Activated CD4-positive, alpha-beta T cell treated with anti-CD3 and anti-CD28 coated beads, Interleukin-2, amount 10 ng/mL, durations not matched to agents 7 days and 5 days (primary cell): ENCODE measurements at places on chromosomes 16 and 17. TPM values are rescaled to one million over a fixed set of nuclear protein-coding genes. Genes with fewer than 3 reads are reported as not detected.

MT4 gene
- total RNA-seq, result not detected

TEN1 gene
- 12.5 TPM for total RNA-seq

TBC1D3K gene
- total RNA-seq, result not detected

TP53TG3C gene
- total RNA-seq, result not detected

TAC4 gene
- not detected for total RNA-seq

CCL2 gene
- total RNA-seq, result not detected

ATP2A1 gene
- total RNA-seq, result 1.3 TPM

LRRC75A gene
- total RNA-seq, result 2.0 TPM

ARL17A gene
- total RNA-seq, result 27.5 TPM

CHST4 gene
- not detected for total RNA-seq

BCAR1 gene
- total RNA-seq, result not detected

KCNG4 gene
- not detected for total RNA-seq

HSPB9 gene
- not detected for total RNA-seq

HS3ST2 gene
- total RNA-seq, result not detected

PPP1R27 gene
- not detected for total RNA-seq

TP53TG3F gene
- not detected for total RNA-seq

HOXB6 gene
- total RNA-seq, result not detected

ASB16 gene
- total RNA-seq, result 0.30 TPM

OTOA gene
- total RNA-seq, result not detected

TPSG1 gene
- total RNA-seq, result not detected

SULT1A1 gene
- 11.3 TPM for total RNA-seq

TSNAXIP1 gene
- total RNA-seq, result 0.33 TPM

SDR42E2 gene
- total RNA-seq, result 0.22 TPM

PIEZO1 gene
- total RNA-seq, result 239 TPM

TBC1D3C gene
- not detected for total RNA-seq

TNS4 gene
- 3.5 TPM for total RNA-seq

CD300C gene
- 0.57 TPM for total RNA-seq

GINS2 gene
- 49.3 TPM for total RNA-seq

FHOD1 gene
- total RNA-seq, result 62.0 TPM

KRT9 gene
- total RNA-seq, result not detected

CCL3 gene
- total RNA-seq, result 4.1 TPM

FOXC2 gene
- total RNA-seq, result not detected

KRTAP4-16 gene
- not detected for total RNA-seq

GNAO1 gene
- total RNA-seq, result 4.5 TPM

IKZF3 gene
- 33.1 TPM for total RNA-seq

CTRB2 gene
- total RNA-seq, result not detected

POLR2A gene
- 175 TPM for total RNA-seq

GPR142 gene
- not detected for total RNA-seq

TSPAN10 gene
- total RNA-seq, result 0.89 TPM

BCL6B gene
- total RNA-seq, result 0.40 TPM

DBF4B gene
- 32.9 TPM for total RNA-seq

ADORA2B gene
- 0.25 TPM for total RNA-seq

VEZF1 gene
- total RNA-seq, result 52.0 TPM

TRPV2 gene
- 134 TPM for total RNA-seq

CCL16 gene
- total RNA-seq, result not detected
